ENCODE measurements at places on chromosomes 5 and 9.

DNA sequence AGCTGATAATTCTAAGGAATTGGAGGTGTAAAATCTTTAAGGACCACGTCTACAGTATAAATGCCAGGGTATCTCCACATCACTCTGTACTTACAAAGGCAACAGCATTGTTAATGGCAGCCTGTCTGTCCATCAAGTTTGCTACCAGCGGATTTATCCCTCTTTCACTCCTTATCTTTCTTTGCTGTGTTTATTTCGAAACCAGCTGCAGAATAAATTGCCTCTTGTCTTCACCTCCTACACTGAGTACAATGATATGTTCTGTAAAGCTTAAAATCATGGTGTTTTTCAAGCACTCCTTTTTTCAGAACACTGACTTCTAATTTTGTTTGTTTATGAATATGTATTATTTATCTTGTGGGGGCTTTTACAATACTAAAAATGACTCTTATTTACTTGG, 1088.1 kb downstream of the NR2F1-AS1 start:
- no peak for DNase-seq

DNA sequence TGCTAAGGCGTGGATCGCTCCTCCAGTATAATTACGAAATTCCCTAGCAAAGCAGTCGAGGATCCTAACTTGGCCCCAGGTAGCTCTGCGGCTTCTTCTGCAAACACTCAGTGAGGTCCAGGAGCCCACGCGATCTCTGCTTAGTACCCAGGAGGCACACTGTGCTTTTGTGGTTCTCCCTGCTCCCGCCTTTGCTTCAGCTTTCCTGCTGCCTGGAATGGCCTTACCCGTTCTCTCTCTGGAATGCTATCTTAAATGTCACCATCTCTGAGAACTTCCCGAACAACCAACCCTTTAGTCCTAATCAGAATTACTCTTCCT, 639 bp downstream of the INVS start:
- DNase-seq, result no peak

DNA sequence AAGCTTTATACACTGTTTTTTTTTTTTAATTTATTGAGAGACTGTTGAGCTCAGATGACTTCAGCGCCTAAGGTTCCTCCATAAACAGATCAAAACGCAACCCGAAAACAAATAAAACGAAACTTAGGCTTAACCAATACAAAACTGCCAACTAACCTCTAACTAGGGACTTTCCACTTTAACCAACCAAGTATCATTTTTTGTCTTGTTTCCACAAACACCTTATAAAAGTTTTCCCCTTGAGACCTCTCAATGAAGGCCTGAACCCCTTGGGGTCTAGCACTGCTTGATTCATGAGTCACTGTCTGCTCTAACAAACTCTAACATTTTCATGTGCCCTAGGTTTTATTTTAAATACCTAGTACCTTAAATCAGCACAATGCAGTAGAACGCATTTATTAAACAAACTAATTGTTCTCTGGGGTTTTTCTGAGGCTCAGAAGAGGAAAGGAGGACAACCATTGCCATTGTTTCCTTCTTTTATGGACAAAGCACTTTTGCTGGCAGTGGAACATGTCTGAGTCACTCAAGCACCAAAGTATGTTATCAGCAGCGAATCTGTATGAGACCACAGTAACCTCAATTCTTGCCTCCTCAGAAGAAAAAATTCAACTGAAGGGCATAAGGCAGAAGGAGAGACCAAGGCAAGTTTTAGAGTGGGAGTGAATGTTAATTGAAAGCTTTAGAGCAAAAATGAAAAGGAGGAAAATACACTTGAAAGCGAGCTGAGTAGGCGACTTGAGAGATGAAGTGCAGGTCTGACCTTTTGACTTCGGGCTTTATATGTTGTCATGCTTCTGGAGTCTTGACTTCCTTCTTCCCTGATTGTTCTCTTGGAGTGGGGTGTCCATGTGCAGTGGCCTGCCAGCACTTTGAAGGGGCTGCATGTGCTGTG, 97.7 kb upstream of the HCN1 start:
- DNase-seq, result no peak

GRCh38 chr5:125480911-125481310, 734.5 kb upstream of the ZNF608 start:
- DNase-seq, result no peak

- no peak for DNase-seq
Measured at GRCh38 chr5:155651-156410, 35.5 kb upstream of the LRRC14B start.

- DNase-seq, result no peak
Measured at GRCh38 chr5:76380346-76381066, 22.6 kb upstream of the IQGAP2 start.

- DNase-seq, result no peak
Measured at GRCh38 chr9:757246-757881, 84.1 kb upstream of the DMRT1 start.

DNA sequence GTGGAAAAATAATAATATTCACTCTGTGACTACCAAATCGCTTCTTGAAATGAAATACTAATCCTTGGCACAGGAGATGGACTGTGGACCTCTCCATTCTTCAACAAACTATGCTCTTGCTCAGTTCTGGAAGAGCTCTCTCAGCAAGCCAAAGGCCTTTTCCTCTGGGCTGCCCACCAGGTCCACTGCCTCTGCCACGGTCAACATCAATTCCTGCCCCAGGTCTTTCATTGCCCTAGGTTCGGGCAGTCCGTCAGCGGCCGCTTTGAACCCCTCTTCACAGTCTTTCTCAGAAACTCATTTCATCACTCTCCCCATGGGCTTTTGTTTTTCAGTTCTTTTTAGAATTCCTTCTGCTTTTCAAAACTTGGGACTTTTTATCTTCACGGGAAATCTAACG, 64.9 kb downstream of the GNAQ start:
- no peak for DNase-seq

GRCh38 chr5:139747583-139748504, 47.8 kb upstream of the PSD2 start:
- DNase-seq, result no peak

GRCh38 chr5:65766175-65766574, 44.2 kb downstream of the NLN start:
- DNase-seq, result no peak

- DNase-seq, result no peak
Measured at GRCh38 chr5:115460472-115460871, 84.1 kb downstream of the FEM1C start.

DNA sequence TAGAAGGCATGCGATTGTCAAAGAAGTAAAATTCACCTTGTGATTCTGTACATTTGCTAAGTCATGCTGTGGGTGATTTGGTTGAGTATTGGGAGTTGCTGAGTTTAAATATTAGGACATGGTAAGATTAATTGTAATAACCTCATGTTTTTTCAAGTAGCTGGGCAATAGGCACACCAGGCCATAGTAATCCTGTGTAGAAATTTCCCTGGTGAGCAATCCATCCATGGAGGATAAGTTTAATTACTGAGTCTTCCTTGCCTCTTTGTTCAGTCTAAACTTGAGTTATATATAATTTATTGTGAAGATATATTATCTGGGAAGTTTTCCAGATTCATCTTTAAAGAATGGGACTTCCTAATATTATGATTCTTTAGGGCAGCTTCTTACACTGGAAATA, 221.1 kb upstream of the NUDT12 start:
- DNase-seq, result no peak

DNA sequence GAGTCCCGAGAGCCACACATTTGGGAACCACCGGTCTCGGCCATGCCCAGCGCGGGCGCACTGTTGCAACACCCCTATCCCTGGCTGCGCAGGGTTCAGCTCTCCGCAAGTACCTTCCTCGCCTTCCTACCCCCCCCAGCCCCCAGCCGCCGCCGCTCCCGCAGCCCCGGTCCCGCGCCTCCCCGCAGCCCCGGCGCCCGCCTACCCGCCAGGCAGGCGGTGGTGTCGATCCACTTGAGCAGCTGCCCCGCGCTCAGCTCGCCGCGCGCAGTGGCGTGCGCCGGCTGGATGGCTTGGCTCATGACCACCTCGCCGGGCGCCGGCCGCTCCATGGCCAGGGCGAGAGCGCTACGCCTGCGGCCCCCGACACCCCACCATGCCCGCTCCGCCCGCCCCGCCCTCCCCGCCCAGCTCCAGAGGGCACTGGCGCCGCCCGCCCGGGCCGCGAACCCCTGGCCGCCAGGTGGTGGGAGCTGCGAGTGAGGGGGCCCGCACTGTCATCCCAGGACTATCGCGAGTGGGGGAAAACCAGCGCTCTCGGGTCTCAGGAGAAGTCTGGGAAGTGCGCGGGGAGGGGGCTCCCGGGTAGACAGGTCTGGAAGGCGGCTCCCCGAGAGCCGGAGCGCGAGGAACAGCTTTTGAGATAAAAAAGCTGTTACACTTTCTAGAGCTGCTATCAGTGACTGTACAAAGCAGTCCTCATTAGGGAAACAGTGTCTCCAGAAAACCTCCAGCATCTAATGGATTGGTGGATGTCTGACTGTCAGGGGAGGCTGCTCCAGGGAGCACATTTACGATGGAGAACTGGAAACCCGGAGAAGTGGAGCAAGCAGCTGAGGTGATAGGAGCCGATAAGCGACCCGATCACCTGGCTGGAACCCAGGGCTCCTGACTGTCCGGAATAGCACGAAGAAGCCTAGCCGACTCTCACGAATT, at the start of gene ACOT12:
Gene ACOT12 (minus strand): TSS at position 352 of the 936 bp plus-strand sequence. CDS start 20 bp downstream, at position 332.
- no peak for DNase-seq
